ENCODE measurements at places on chromosomes 4 and X. TPM values are rescaled to one million over a fixed set of nuclear protein-coding genes. Genes with fewer than 3 reads are reported as not detected.

GRCh38 chr4:8258552-8259212 is 10.9 kb upstream of the HTRA3 start:
- DNase-seq = no peak

DNA sequence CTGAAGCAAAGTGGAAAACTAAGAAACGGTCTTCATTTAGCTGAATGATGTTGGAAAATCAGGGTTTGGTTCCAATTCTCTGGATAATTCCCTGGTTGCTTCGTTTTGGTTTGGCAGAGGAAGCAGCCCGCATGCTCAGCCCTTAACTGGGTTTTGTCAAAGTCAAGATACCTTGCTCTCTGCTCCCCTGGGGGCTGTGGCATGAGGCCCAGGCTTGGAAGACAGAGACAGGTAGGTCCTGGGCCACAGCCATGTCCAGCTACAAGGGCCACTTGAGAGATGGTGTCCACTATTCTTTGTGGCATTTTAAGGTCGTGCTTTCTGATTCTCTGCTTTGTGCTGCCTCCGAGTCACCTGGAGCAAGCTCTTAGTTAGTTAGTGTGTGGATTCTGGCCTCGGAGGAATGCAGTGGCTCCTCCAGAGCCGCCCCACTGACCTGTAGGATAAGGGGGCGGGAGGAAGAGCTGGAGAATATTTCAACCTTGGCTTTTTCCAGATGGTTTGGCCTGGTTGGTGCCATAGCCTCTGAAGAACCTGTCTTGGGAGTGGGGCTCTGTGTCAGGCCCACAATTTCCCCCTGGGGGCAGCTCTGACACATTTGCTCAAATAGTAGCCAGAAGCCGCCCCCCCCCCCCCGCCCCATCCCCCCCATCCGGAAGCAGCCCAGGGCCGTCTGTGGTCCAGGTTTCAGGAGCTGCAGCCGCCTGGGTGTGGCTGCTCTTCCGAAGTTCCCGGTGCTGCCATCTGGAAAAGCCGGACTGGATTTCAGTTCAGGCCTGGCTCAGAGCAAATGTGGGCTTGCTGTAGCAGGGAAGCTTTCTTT is 147.1 kb downstream of the NHS start:
- no peak for DNase-seq

GRCh38 chrX:134669378-134670098 is 11.3 kb upstream of the PLAC1 start:
- DNase-seq = no peak

DNA sequence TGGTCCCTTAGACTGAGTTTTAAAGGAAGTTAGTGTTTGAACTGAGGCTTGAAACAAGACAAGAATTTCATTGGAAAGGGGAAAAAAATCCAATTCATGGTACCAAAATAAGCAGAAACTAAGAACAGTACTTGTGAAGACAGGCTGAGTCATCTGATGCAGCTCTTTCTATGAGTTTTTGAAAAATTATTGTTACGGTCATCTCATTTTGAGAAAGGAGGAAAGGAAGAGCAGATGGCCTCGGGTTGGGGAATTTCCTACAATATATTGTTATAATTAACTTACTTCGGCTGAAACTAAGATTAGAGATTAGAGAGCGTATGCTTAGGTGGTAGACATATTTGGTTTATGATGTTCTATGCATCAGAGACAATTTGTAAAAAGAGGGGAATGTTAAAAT is 2164.8 kb upstream of the AGA start:
- DNase-seq = no peak

The TRPC5OS gene
- total RNA-seq = not detected

- no peak for DNase-seq
These were observed 59.2 kb upstream of the ZC4H2 start for GRCh38 chrX:65035446-65035770.

GRCh38 chrX:18548996-18549395 is 122.9 kb downstream of the RS1 start:
- DNase-seq = no peak

The DGAT2L6 gene
- not detected for total RNA-seq

GRCh38 chrX:143466130-143466529 is 51.1 kb downstream of the SPANXN3 start:
- DNase-seq = no peak

The SLITRK4 gene
- total RNA-seq = not detected

DNA sequence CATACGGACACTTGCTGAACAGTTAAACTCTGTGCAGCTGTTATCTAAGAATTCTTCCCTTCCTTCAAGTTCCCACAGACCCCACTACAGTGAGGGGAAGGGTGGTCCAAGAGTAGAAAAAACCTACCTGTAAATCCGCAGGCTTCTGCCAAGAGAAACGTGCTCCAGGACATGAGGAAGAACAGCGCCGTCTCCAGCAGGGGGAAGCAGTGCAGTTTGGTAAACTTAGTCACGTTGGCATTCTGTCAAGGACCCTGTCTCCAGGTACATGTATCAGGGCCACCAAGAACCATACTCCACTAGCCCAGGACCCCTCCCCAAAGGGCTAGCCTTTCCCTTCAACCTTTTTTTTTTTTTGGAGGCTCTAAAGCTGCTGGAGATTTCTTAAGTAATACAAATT is 79.9 kb downstream of the CHST7 start:
- no peak for DNase-seq

- DNase-seq = no peak
These were observed 451.5 kb downstream of the UBE2NL start for GRCh38 chrX:144335402-144335801.

DNA sequence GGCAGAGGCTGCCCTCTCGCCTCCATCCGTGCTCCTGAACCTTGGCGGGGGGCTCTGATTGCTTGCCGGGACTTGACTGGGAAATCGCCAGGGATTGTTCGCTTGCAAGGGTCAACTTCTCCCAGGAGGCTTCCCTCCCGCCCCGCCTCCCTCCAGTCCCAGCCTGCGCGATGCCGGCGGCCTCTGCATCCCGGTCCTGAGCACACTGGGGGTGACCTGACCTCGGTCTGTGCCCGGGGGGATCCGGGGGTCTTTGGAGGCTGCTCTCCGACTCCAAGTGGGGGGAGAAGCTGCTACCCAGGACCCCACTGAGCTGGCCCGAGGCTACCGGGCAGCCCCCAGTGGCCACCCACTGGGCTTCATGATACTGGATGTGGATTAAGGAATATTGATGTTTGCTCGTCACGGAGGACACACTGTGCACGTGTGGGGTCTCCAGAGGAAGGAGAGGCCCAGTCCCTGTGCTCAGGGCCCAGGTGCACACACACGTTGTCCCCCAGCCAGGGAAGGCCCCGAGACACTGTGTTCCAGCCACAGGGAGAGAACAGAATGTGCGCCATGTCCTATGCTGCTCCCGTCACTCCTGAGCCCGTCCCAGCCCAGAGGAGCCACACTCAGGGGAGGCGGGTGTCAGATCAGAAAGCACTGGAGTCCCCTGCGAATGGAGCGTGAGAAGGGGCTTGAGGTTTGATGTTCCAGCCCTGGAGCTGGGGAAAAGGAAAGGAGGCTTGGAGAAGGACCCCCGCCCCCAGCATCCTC is 55.9 kb upstream of the NKX1-1 start:
- DNase-seq = no peak

DNA sequence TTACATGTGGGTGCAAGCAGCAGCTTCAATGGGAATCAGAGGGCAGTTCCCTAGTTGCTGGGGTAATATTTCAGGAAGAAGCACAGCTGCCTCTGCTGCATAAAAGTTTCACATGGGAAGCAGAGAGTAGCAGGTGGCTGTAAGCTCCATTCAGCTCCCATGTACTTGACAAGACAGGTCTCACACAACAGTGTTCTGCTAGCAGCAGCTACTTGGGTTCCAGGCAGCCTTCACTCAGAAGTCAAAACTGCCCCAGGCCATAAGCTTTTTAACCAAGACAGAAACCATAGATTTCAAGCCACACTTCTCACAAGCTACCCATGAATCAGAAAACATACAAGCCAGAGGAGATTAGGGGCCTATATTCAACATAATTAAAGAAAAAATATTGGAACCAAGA is 41.4 kb upstream of the SPIN2A start:
- no peak for DNase-seq

- no peak for DNase-seq
These were observed 45.4 kb upstream of the PAQR3 start for GRCh38 chr4:78984593-78984992.

The SPANXB1 gene
- not detected for total RNA-seq

Measured in activated T-cell treated with anti-CD3 and anti-CD28 coated beads, Interleukin-2, amount 50 U/mL, for 72 hours (primary cell).